ENCODE measurements at places on chromosomes 5 and 9.

- DNase-seq = no peak
Observed at GRCh38 chr5:164627021-164627420, 1121.6 kb downstream of the MAT2B start.

- peak; percentile 7 for DNase-seq
Observed at GRCh38 chr9:2955575-2955974, 111.7 kb upstream of the PUM3 start.

DNA sequence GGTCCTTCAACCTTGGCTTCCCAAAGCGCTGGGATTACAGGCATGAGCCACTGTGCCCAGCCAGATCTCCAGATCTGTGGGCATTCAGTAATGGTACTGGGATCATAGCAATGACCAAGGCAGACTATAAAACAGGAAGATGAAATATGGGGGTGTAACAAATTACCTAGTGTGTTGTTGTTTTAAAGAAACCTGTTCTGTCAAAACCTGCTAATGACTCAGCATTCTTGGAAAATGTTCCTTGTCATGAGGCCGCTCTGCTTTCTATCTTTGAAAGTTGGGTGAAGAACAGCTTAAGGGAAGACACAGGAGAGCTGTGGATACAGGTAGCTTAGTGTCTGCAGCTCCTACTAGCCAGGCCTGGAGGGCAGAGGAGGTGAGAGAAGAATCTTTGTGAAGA is 19.4 kb downstream of the TARS1 start:
- no peak for DNase-seq

GRCh38 chr5:80276186-80276585 is 20.3 kb upstream of the SERINC5 start:
- no peak for DNase-seq

GRCh38 chr9:89750117-89750791 is 145.4 kb downstream of the GADD45G start:
- peak; percentile 21 for DNase-seq

DNA sequence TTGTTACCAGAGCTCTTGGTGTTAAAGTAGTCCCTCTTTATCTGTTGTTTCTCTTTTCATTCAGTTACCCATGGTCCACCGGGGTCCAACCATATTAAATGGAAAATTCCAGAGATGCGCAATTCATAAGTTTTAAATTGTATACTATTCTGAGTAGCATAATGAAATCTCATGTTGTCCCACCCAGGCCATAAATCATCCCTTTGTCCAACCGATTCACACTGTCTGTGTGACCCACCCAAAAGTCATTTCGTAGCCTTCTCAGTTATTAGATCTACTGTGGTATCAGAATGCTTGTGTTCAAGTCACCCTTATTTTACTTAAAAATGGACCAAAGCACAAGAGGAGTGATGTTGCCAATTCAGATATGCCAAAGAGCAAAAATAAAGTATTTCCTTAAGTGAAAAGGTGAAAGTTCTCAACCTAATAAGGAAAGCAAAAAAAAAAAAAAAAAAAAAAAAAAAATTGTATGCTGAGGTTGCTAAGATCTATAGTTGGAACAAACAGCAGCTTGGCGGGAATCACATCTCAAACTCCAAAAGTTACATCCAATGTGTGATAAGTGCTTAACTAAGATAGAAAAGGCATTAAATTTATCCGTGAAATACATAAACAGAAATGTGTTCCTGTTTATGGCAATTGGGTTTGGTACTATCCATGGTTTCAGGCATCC is 106.8 kb upstream of the GPBP1 start:
- no peak for DNase-seq

Measured in mesendoderm (in vitro differentiated cells).